ENCODE measurements at places on chromosomes 1 and 21.

- DNase-seq: no peak
- no peak overlapping the region for H3K27ac ChIP-seq
- no peaks in the 10 kb centered on the region for H3K4me1 ChIP-seq
- H3K4me3 ChIP-seq: no peak overlapping the region
- H3K36me3 ChIP-seq: no peaks in the 10 kb centered on the region
These were observed 195.5 kb downstream of the ADSS2 start for GRCh38 chr1:244256086-244256676.

DNA sequence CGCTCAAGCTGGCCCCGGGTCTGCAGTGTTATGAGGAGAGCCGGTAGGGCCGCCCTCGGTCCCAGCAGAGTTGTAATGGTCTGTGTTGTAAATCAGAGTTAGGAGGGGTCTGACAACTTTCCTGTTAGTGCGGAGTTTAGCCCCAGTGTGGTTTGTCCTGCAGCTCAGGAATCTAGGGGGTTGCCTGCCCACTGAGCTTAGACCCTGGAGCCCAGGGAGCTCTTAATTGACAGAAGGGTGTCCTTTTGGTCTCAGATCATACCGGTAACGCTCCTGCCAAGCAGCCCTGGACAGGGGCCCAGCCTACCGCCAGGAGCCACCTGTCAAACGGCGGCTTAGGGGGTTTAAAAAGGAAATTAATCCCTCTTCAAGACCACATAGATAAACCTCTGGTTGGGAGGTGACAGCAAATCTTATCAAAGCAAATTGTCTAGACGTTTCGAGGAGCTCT, 164.4 kb downstream of the DYRK1A start:
- no peaks in the 10 kb centered on the region for H3K4me1 ChIP-seq
- no peak for DNase-seq
- no peak overlapping the region for H3K4me3 ChIP-seq

- no peaks in the 10 kb centered on the region for H3K36me3 ChIP-seq
- no peak for DNase-seq
- no peaks in the 10 kb centered on the region for H3K27me3 ChIP-seq
- no peak overlapping the region for H3K27ac ChIP-seq
- H3K4me1 ChIP-seq: no peaks in the 10 kb centered on the region
- H3K4me3 ChIP-seq: no peak overlapping the region
These were observed 393.1 kb downstream of the BRINP3 start for GRCh38 chr1:190084552-190084951.

- no peak for DNase-seq
- H3K4me3 ChIP-seq: no peak overlapping the region
- peaks cover 49% of the 10 kb centered on the region for H3K36me3 ChIP-seq
- no peaks in the 10 kb centered on the region for H3K4me1 ChIP-seq
- no peak overlapping the region for H3K27ac ChIP-seq
These were observed 23.6 kb downstream of the GNPAT start for GRCh38 chr1:231264642-231265041.

GRCh38 chr1:24905979-24906720, 23.9 kb downstream of the RUNX3 start:
- H3K36me3 ChIP-seq: no peaks in the 10 kb centered on the region
- DNase-seq: no peak
- H3K27me3 ChIP-seq: no peaks in the 10 kb centered on the region
- H3K27ac ChIP-seq: no peak overlapping the region

DNA sequence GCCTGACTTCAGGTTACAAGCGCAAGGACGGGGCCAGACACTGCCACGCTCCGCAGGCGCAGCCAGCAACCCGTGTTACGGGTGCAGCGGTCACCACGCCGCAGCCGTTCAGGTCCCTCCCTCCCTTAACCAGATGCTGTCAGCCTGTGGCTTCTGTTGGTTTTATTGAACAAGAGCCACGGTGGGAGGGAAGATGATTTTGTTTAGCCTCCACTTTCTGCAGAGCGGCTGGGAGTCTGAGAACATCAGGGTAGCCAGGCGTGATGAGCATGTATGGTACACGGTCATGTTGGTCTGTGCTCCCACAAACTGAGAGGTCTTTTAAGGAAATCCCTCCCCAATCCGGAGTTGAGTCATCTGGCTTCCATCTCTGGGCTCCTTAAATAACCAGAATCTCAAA, 18.5 kb upstream of the ADARB1 start:
- H3K27me3 ChIP-seq: no peaks in the 10 kb centered on the region
- H3K4me1 ChIP-seq: peaks cover 22% of the 10 kb centered on the region
- no peaks in the 10 kb centered on the region for H3K36me3 ChIP-seq
- peak overlapping the region; percentile 41 for H3K27ac ChIP-seq

DNA sequence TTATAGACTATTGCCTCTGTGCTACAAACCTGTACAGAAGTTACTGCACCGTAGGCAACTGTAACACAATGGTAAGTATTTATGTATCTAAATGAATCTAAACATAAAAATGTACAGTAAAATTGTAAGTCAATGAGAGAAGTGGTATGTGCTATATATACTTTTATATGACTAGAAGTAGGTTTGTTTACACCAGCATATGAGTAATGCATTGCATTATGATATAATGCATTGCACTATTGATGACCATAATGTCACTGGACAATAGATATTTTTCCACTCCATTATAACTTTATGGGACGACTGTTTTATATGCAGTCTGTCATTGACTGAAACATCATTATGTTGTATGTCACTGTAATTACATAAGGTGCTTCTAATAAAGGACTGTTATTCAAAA, 340.3 kb upstream of the SNX7 start:
- no peaks in the 10 kb centered on the region for H3K27me3 ChIP-seq
- H3K36me3 ChIP-seq: no peaks in the 10 kb centered on the region
- H3K4me3 ChIP-seq: no peak overlapping the region
- DNase-seq: no peak
- no peak overlapping the region for H3K27ac ChIP-seq

DNA sequence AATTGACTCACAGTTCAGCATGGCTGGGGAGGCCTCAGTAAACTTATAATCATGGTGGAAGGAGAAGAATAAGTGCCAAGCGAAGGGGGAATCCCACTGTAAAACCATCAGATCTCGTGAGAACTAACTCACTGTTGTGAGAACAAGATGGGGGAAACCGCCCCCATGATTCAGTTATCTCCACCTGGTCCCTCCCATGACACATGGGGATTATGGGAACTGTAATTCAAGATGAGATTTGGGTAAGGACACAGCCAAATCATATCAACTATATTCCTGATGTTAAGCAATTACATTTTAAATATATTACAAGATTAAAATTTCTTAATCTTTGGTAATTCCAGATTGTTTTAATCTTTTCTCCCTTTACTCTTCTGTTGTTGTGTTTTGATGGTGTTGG, 55.2 kb downstream of the FNBP1L start:
- H3K27me3 ChIP-seq: no peaks in the 10 kb centered on the region
- H3K4me1 ChIP-seq: no peaks in the 10 kb centered on the region
- DNase-seq: no peak

DNA sequence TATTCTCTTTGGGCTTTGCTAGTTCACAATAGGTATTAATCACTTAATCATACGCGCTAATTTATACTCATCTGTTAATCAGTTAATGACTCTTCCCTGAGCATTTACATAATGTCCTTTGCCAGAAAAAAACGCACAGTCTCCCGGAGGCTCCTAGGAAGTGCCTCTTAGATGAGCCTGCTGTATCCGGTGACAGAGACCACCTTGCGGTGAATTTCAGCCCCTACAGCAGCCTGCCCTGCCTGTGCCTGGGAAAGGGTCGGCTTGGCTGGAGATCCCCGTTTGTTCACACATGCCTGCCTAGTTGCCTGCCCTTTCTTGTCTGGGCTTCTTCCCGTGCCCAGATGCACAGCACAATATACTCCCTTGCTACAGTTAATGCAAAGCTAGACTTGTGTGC, 152.9 kb downstream of the ZBTB18 start:
- DNase-seq: no peak
- H3K27ac ChIP-seq: no peak overlapping the region
- H3K36me3 ChIP-seq: no peaks in the 10 kb centered on the region
- H3K4me1 ChIP-seq: no peaks in the 10 kb centered on the region
- H3K4me3 ChIP-seq: no peak overlapping the region

DNA sequence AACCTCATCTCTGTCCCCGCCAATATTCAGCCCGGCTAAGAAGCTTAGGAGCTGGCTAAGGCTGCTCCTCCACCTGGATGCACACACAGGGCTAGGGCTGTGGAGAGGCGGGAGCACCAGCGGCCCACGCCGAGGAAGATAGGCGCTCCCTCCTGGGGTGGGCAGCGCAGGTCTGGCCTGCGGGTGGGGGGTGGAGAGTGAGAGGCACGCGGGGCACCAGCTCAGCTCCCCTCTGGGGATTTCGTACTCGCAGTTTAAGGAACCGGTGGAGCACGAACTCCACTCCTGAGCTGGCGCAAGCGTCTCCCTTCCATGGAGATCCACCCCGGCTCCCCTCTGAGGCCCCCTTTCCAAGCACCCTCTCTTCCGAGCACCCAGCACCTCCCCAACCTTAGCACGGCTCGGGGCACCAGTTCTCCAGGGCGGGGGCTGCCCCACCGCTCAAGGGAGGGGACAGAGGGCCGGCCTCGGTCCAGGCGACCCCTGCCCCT, 433 bp upstream of the KAZN start:
- H3K27ac ChIP-seq: no peak overlapping the region
- no peaks in the 10 kb centered on the region for H3K4me1 ChIP-seq
- no peak overlapping the region for H3K4me3 ChIP-seq
- H3K27me3 ChIP-seq: peaks cover 67% of the 10 kb centered on the region
- H3K36me3 ChIP-seq: no peaks in the 10 kb centered on the region

DNA sequence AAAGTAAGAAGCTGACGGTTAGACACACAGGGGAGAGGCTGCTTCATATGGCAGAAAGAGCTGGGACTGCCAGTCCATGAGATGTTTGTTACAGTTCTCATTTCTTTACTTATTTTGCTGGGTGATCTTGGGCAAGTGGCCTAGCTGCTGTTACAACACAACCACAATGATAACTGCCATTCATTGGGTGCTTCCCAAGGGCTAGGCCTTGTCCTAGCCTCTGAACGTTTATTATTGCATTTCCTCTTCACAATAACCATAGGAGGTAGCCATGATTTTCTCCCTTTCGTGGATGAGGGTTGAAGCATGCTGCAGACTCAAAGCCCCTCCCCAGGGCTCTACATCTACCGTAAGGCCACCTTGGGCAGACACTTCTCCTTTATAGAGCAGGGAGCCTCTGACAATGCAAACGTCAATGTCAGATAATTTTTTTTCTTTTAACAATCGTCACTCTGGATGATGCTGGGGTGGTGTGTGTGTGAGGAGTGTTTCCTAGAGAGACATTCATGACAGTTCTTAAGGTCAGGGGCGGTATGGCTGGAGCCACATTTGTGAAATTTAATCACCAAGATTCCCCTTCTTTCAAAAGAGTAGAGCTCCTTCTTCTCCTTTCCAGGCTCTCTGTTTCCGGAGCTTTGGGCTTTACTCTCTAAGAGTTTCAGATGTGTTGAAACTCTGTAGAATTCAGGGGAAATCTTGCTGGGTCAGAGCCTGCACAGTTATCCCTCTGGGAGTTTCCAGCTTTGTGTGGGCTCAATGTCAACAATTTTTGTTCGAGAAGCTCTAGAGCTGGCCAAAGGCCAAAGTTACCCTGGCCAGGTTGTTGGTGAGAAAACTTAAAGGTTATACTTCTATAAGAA, 138.5 kb upstream of the SGIP1 start:
- no peaks in the 10 kb centered on the region for H3K36me3 ChIP-seq
- H3K4me1 ChIP-seq: peaks cover 10% of the 10 kb centered on the region
- H3K27ac ChIP-seq: no peak overlapping the region
- no peak overlapping the region for H3K4me3 ChIP-seq

DNA sequence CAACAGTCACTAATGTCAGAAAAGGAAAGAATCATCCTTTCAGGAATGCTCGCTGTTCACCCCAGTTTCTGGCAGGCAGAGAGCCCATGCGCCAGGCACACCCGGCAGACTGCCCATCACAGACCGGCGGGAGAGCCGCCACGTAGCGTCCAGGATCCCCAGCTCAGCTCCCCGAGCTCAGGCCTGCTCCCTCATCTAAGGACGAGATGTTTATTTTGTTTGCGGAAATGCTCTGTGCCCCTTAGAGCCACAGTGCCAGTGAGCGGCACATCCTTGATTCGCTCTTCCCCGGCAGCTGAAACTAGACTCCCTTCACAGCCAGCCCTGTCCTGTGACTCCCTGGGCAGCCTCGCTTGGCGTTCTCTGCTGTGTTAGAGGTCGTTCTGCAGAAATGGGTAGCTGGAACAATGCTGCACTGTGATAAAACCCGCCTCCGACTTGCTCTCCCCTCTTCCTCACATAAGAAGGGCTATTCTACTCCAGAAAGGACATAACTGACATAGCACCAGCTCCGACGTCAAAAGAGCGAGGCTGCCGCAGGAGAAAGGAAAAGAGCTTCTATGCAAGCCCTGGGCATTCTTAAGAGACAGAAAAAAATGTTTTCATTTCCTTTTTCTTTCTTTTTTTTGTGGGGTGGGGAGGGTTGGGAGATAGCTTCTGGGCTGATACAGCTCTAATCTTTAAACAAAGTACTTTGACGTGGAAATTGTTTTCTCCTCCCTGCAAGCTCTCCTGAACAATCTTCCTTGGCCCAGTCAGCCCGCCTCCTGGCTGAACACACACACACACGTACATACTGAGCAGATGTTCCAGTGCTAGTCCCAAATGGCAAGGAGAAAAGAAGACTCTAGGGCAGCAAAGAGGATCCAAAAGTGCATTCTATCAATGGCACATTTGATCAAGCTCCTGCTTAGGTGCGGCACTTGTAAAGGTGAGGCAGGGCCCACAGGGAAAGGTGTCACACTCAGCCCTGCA, 37.2 kb downstream of the MRAP start:
- peak overlapping the region; percentile 87 for H3K27ac ChIP-seq
- peak; percentile 72 for DNase-seq
- H3K4me1 ChIP-seq: peaks cover 13% of the 10 kb centered on the region
- H3K27me3 ChIP-seq: no peaks in the 10 kb centered on the region
- peaks cover 43% of the 10 kb centered on the region for H3K36me3 ChIP-seq
- H3K4me3 ChIP-seq: no peak overlapping the region

DNA sequence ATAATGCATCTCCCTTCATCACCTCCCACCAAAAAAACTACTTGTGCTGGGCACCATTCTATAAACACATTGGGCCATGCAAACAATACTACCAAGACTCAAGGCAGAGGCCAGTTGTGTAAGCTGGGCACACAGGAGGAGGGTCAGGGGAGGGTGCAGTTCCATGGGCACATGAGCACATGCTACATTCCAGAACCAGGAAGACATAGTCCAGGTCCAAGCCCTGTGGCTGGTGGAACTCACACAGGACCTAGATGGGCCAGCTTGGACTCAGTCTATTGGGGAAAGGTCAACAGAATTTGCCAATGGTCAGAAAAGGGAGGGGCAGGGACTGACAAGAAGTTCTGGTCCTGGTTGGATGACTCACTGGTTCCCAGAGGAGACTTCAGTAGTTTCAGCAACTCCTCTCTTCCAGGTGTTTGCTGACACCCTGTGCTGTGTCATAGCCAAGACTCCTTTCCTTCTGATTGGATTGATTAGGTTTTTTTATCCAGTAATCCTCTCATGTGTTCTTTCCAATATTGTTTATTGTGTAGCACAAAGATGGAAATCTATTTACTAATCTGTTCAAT, 249.7 kb downstream of the C1orf94 start:
- no peak overlapping the region for H3K4me3 ChIP-seq
- H3K27ac ChIP-seq: no peak overlapping the region
- no peak for DNase-seq
- no peaks in the 10 kb centered on the region for H3K36me3 ChIP-seq
- peaks cover 11% of the 10 kb centered on the region for H3K27me3 ChIP-seq
